Heart left ventricle (tissue), 16 donors: ENCODE measurements at places on chromosomes 5 and 9. TPM values are rescaled to one million over a fixed set of nuclear protein-coding genes. Genes with fewer than 3 reads are reported as not detected.
A peak's percentile ranks its signal among the peaks of the same experiment; 100 is the strongest.

GRCh38 chr5:151062405-151063141 is 18.3 kb downstream of the TNIP1 start:
- no peak for DNase-seq

GRCh38 chr9:127877566-127877998 is at the start of gene AK1:
Gene AK1 (minus strand): TSS chr9:127877675. CDS start chr9:127874617, 3,058 bp downstream.
- DNase-seq = peak; percentile 88

DNA sequence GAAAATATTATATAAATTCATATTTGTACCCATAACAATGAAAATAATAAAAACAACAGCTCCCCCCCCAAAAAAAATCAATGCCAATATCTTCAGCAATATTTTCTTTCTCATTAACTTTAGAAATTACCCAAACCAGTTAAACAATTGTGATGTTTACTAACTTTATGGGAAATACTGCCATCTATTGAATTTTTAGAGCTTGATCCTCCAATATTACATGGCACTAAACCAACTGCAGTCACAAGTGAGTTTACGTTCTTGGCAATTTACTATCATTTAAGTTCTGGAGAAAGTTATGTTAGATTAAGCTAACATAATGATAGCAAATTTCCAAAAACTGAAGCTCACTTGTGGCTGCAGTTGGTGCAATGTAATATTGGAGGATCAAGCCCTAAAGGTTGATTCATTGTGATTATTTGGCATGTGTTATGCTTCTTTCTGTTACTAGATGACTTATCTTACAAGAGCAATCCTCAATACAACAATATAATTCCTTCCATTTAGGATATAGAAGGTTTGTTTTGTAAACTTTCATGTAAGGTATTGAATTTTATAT is 379.5 kb downstream of the CDH18 start:
- DNase-seq = no peak

NUTM2G gene
- not detected for polyA plus RNA-seq
